ENCODE measurements at places on chromosomes 2 and 18. TPM values are rescaled to one million over a fixed set of nuclear protein-coding genes. Genes with fewer than 3 reads are reported as not detected.

GRCh38 chr18:2087877-2088673, 483.2 kb downstream of the METTL4 start:
- no peak overlapping the region for H3K4me3 ChIP-seq
- H3K27me3 ChIP-seq = no peaks in the 10 kb centered on the region
- H3K4me1 ChIP-seq = peaks cover 4% of the 10 kb centered on the region
- no peaks in the 10 kb centered on the region for H3K36me3 ChIP-seq

The KIF1A gene
- 46.2 TPM for total RNA-seq

The ZAP70 gene
- 3.1 TPM for total RNA-seq

DNA sequence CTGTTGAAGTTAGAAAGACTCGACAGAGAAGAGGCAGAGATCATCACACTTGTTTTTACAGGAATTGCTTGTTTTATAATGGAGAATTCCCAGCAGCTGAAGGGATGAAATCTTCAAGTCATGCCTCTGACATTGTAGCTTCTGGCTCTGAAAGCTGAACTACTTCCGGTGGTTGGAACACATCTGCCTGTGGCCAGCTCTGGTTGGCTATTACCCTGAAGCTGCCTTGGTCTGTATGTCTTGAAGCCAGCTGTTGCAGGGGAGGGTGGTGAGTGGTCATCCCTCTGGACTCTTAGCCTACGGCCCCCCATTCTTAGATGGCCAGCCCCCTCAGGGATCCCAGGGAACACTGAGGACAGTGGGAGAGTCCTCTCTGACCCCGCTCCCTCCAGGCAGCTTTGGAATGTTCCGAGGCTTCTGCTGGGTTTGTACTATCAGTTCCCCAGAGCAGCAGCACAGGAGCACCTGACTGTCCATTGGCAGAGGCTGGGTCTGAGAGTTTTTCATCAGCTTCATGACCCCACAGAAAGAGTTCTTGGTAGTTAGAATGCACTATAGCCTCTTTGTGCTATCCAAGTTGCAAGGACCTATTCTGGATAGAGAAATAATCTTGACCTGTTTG, 87.4 kb upstream of the CAPN13 start:
- H3K36me3 ChIP-seq = no peaks in the 10 kb centered on the region
- no peaks in the 10 kb centered on the region for H3K4me1 ChIP-seq
- DNase-seq = no peak
- H3K4me3 ChIP-seq = no peak overlapping the region
- H3K27ac ChIP-seq = no peak overlapping the region

GRCh38 chr2:211930331-211930730, 608.3 kb downstream of the ERBB4 start:
- peaks cover 8% of the 10 kb centered on the region for H3K4me1 ChIP-seq
- no peak overlapping the region for H3K4me3 ChIP-seq
- H3K36me3 ChIP-seq = no peaks in the 10 kb centered on the region

- no peak overlapping the region for H3K27ac ChIP-seq
- H3K36me3 ChIP-seq = no peaks in the 10 kb centered on the region
- no peak overlapping the region for H3K4me3 ChIP-seq
- no peak for DNase-seq
- no peaks in the 10 kb centered on the region for H3K27me3 ChIP-seq
Measured at GRCh38 chr2:25586726-25587144, 86.6 kb downstream of the DTNB start.

DNA sequence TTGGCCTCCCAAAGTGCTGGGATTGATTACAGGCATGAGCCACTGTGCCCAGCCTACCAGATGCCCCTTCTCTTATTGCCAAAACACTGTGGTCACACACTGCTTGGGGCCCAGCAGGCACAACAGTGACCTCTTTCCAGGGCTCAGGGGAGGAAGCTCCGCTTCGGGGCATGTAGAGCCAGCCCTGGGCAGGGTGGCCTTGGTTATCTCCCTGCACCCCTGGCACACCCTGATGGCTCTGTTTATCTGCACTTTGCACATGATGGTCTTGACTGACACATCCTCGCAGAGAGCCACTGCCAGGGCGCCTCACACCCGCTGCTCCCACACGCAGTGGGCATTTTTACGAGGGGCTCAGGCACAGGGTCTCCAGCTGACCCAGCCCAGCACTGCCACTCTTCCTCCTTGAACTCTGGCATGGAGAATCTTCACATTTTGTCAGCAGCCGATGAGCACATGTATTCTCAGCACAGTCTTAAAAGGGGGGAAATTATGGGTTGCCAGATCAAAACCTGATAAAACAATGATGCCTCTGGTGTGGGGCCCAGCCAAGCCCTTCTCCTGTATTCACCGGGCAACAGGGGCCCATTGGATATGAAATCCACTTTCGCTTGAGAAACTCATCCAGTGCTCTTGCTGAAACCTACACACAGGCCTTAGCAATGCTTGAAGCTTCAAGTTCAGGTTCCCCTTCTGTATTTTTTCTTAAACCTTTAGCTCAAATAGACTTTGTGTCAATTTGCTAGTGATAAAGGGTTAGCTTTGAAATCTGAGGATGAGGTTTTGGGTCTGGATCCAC, 5.9 kb downstream of the GYPC start:
- H3K4me3 ChIP-seq = no peak overlapping the region
- no peak overlapping the region for H3K27ac ChIP-seq
- H3K4me1 ChIP-seq = peaks cover 54% of the 10 kb centered on the region

Measured in mesothelial cell of epicardium (in vitro differentiated cells).